ENCODE measurements at places on chromosomes 11 and 22.

- DNase-seq = no peak
Measured at GRCh38 chr11:74345420-74345819, 34.0 kb upstream of the P4HA3 start.

- DNase-seq = no peak
Measured at GRCh38 chr22:29054251-29054767, 7.3 kb downstream of the C22orf31 start.

DNA sequence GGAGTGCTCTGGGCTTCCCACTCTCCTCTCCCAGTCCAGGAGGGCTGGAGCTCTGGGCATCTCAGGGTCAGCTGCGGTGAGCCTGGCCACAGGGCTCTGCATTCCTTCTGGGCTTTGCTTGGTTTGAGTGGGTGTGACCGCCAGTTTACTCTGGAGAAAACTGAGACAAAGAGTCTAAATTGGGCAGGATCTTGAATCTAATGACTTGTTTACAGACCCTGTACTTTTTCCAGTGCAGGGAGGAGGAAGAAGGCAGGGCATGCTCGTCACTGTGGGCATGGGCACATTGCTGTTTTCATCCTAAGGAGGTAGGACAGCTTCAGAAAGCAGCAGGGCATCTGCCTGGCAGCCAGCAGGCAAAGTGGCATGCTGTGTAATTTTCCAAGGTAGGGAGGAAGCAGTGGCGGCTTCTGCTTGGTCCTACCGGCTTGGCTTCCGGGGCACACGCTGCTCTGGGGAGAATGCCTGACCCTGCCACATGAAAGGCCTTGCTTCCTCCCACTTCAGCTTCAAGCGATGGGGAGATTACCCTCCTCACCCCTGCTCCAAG lies 22.9 kb downstream of the FLI1 start:
- no peak for DNase-seq

DNA sequence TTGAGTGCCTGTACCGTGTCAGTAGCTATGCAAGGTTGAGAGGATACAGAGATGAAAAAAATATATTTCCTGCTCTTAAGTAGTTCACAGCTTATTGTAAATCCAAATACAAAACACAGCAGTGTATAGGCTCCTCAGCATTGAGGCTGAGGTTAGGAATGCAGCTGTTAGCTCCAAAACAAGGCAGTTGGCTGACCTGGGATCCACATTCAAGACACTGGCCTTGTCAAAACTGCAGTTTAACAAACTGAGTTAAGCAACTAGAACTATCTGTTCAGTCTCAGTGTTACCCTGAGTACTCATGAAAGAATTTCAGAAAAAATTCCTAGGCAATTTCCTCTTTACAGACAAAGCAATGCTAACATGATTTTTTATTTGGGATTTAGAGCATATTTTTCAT lies 42.8 kb downstream of the REXO2 start:
- no peak for DNase-seq

- DNase-seq = no peak
Measured at GRCh38 chr11:13216019-13216710, 61.4 kb upstream of the BMAL1 start.

GRCh38 chr11:9808943-9809342 lies 145.1 kb downstream of the SWAP70 start:
- DNase-seq = no peak

Data from cortex of kidney (tissue), 1 donor.